CD4-positive, CD25-positive, alpha-beta regulatory T cell (primary cell): ENCODE measurements at places on chromosomes 13 and 19. TPM values are rescaled to one million over a fixed set of nuclear protein-coding genes. Genes with fewer than 3 reads are reported as not detected.

Gene TEAD2
- total RNA-seq = not detected

Gene DAND5
- total RNA-seq = not detected

Gene RABAC1
- total RNA-seq = 94.0 TPM

Gene ZNF547
- total RNA-seq = 2.1 TPM

Gene LGALS4
- 2.1 TPM for total RNA-seq

Gene ELSPBP1
- not detected for total RNA-seq
